Activated naive CD8-positive, alpha-beta T cell treated with anti-CD3 and anti-CD28 coated beads, Interleukin-2, amount 10 ng/mL, durations not matched to agents 7 days and 5 days (primary cell): ENCODE measurements at places on chromosomes 7 and 10.

- no peak for DNase-seq
Measured at GRCh38 chr7:31887006-31887405, 183.2 kb downstream of the PDE1C start.

GRCh38 chr7:30448461-30449189 lies 30.0 kb downstream of the NOD1 start:
- no peak for DNase-seq

DNA sequence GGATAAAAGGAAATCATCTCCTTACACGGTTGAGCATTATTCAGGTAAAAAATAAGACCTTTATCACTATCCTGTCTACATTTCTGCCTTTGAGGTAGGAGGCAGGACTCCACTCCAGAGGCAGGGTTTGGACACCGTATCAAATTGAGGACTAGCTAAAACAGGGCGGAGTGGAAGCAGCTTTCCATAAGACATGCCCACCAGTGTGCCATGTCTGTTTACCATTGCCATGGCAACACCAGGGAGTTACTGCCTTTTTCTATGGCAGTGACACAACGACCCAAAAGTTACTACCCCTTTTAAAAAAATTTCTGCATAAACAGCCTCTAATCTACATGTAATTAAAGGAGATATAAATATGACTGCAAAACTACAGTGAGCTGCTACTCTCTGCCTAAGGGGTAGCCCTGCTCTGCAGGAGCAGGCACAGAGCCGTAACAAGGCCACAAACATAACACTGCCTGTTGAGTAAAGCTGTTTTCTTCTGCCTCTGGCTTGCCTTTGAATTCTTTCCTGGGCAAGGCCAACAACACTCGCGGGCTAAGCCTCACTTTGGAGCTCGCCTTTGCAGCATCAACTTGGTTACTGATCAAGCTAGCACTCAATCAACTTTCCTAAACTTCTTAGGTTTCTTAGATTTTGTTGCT lies 26.5 kb downstream of the DGKB start:
- no peak for DNase-seq

DNA sequence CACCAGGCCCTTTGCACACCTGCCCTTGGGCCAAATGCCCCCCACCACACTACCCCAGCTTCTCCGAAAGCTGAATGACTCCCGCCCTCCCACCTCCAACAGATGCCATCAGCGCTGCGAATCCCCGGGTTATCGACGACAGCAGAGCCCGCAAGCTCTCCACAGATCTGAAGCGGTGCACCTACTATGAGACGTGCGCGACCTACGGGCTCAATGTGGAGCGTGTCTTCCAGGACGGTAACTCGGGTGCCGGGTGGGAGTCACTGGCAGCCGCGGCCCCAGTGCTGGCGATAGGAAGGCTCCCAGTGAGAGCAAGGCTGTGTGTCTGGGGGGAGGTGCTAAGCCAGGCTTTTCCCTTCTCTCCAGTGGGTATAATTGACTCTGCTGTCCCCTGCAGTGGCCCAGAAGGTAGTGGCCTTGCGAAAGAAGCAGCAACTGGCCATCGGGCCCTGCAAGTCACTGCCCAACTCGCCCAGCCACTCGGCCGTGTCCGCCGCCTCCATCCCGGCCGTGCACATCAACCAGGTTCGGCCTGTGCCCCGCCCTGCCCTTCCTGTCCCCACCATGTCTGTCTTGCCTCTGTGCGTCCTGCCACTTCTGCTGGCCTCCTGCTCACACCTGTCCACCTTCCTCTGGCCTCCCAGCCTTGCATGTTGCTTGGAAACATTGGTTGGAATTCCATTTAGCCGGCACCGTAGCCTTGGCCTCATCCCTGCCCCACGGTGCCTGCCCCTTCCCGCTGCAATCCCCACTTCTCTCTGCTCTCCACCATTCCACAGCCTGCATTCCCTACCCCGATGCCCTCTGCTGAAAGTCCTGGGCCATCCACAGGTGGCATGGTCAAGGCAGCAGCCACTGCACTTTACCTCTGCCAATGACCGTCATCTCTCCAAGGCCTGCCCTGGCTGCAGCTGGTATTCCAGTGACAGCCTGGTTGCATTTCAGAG lies 32.1 kb downstream of the AGAP3 start:
- no peak for DNase-seq
